ENCODE measurements at places on chromosomes 2 and 18. TPM values are rescaled to one million over a fixed set of nuclear protein-coding genes. Genes with fewer than 3 reads are reported as not detected.

GRCh38 chr18:38993342-38993741 is 1427.7 kb upstream of the CELF4 start:
- no peaks in the 10 kb centered on the region for H3K36me3 ChIP-seq
- no peaks in the 10 kb centered on the region for H3K4me1 ChIP-seq
- no peaks in the 10 kb centered on the region for H3K27me3 ChIP-seq
- no peak overlapping the region for H3K4me3 ChIP-seq

GRCh38 chr2:199488772-199489400 is 31.1 kb upstream of the SATB2 start:
- no peak for DNase-seq
- H3K27ac ChIP-seq = no peak overlapping the region
- no peak overlapping the region for H3K4me3 ChIP-seq

GRCh38 chr18:374721-375168 is 106.9 kb upstream of the THOC1 start:
- no peaks in the 10 kb centered on the region for H3K27me3 ChIP-seq
- no peak for DNase-seq
- peak overlapping the region; percentile 29 for H3K27ac ChIP-seq
- no peak overlapping the region for H3K4me3 ChIP-seq

GRCh38 chr2:141692829-141693228 is 438.0 kb downstream of the LRP1B start:
- H3K4me1 ChIP-seq = no peaks in the 10 kb centered on the region
- no peaks in the 10 kb centered on the region for H3K27me3 ChIP-seq
- H3K27ac ChIP-seq = no peak overlapping the region
- no peak overlapping the region for H3K4me3 ChIP-seq

Gene KCNG2
- total RNA-seq = not detected

Gene DYNC2LI1
- total RNA-seq = 48.9 TPM

Data from suprapubic skin (tissue), 4 donors.